ENCODE measurements at places on chromosomes 6 and 20.

- DNase-seq, result no peak
Observed at GRCh38 chr6:144075187-144075586, 20.2 kb downstream of the SF3B5 start.

GRCh38 chr6:168362276-168362990 is 42.9 kb upstream of the DACT2 start:
- DNase-seq, result no peak

DNA sequence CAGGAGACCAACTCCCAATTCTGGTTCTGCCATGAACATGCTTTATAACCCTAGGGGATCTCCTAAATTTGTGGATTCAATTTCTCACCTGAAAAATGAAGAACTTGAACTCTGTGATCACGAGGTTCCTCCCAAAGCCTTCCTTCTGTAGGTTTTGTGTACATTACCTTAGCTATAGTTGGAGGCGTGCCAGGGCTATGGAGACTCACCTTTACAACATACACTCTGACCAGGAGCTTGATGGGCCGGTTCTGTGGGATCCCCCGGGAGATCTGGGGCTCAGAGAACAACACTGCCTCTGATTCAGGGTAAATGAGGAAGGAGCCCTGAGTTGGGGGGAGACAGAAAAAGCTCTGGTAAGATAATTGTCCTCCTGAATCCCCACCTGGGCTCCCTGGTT is 34.1 kb downstream of the ERGIC3 start:
- DNase-seq, result no peak

DNA sequence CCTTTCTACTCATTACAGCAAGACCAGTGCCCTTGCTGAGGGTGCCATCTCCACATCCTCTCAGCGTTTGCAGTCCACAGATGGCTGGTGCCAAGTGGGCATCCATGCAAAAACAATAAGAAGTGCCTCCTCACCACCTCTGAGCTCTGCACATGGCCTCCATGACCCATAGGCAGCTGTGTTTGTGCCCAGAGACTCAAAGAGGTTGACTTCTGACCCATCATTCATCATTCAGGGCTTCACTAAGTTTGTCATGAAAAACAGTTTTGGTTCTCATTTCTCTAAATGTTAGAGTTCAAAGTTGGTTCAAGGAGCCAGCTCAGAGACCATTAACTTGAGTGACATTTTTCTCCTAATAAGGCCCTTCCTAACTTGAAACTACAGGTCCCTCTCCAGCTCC is 512.6 kb upstream of the MAP3K7 start:
- DNase-seq, result no peak

- DNase-seq, result no peak
Observed at GRCh38 chr6:120774275-120774674, 560.0 kb downstream of the TBC1D32 start.

- DNase-seq, result no peak
Observed at GRCh38 chr6:153727885-153728284, 311.2 kb upstream of the OPRM1 start.

GRCh38 chr20:4141291-4142240 is 126.2 kb upstream of the RNF24 start:
- no peak for DNase-seq

DNA sequence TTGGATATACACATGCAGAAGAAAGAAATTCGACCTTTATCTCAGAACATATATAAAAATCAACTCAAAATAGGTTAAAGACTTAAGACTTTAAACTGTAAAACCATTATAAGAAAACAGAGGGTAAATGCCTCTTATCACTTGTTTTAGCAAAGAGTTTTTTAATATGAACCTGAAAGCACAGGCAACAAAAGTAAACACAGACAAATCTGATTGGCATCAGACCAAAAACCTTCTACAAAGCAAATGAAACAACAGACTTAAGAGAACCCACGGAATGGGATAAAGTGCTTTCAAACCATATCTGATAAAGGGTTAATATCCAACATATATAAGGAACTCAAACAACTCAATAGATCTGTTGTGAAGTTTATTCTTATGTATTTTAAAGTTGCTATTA is 309.9 kb upstream of the OPRM1 start:
- no peak for DNase-seq

DNA sequence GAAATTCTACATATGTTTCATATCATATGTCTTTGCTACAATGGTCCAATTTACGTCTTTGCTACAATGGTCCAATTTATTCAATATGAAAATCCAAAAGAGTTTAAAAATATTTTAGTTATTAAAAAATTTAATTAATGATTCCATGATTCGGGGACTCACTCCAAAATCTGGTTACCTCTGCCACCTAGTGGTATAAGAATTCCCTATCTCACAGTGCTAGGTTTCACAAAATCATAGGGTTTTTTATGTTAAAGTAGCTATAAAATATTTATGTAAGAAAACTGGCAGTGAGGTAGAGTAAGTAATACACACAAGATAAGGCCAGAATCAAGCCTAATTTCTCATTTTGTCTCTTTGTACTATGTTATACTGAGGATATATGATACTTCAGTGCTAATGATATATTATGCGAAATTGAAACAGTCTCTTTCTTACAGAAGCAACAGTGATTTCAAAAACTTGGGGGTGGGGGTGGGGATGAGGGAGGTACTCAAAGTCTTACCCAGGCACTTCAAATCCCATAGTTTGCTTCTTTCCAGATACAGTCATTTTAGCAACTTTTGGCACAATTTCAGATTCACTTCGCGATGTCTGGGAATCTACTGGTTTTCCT is 52.3 kb downstream of the HBS1L start:
- DNase-seq, result no peak

DNA sequence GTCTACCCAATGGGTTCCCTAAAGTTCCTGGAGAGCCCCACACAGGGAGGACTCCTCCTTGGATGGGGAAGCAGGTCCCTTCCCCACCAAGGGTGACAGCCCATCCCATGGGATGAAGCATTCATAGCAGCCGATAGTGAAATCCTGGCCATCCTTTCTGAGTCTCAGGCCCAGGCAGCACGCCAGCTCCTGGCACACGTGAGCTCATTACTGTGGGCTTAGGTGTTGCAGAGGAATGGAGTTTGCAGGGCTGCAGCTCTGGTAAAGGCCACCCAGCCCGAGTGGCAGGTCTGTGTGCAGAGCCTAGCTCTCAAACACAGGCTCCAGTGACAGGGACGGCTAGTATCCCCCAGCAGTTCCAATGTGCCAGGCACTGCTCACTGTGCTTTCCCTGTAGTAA is 31.0 kb downstream of the SIRPA start:
- DNase-seq, result no peak

- no peak for DNase-seq
Observed at GRCh38 chr6:72580281-72580940, 41.5 kb upstream of the KCNQ5 start.

DNA sequence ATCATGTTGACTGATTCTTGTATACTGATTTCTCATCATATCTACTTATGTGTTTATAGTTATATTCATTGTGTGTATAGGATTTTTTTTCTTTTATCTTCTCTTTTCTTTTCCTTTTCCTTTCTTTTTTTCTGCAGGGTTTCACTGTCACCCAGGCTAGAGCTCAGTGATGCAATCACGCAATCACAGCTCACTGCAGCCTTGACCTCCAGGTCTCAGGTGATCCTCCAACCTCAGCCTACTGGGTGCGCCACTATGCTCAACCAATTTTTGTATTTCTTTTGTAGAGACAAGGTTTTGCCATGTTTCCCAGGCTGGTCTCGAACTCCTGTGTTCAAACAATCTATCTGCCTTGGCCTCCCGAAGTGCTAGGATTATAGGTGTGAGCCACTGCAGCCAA is 1.6 kb upstream of the PBOV1 start:
- no peak for DNase-seq

- DNase-seq, result no peak
Observed at GRCh38 chr6:82419132-82419581, 55.5 kb downstream of the TPBG start.

DNA sequence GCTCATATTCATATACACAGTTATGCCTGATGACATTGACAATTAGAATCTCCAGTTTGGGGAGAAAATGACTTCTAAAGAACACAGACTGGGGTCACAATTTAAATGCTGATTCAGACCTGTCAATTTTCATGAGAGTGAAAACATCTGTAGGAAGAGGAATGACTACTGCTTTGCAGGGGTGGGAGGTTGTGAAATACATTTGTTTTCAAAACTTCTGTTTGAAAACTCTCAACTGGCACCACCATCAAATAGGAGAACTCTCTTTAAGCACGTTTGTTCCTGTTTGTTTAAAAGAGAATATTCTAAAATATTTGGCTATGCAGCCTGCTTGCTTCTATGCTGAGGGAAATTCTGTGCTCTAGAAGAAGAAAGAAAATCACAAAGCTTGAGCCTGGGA is 50.8 kb upstream of the ADGRF5 start:
- DNase-seq, result no peak

GRCh38 chr6:95589826-95590570 is 12.7 kb downstream of the MANEA start:
- no peak for DNase-seq

DNA sequence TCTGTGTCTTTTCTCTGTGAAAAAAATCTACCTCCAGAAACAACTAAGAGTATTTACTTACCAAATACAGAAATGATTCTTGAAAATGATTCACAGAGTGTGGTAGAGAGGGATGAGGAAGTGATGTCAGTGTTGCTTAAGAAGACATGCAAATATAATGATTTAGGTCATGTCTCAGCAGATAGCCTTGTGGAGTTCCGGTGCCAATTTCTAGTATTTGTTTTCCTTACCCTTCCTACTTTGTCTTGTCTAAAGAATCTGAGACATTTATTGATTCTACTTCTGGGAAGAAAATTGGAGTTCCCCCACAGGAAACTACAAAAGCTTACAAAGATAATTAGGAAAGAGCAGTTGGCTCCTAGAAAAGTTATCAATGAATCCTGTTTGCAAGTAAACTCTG is 68.8 kb downstream of the GJA1 start:
- no peak for DNase-seq

GRCh38 chr20:21702553-21703470 is 2.7 kb upstream of the PAX1 start:
- DNase-seq, result no peak

GRCh38 chr6:56482525-56482924 is 160.2 kb downstream of the DST start:
- no peak for DNase-seq

GRCh38 chr6:128574402-128574801 is 54.0 kb upstream of the PTPRK start:
- DNase-seq, result no peak

DNA sequence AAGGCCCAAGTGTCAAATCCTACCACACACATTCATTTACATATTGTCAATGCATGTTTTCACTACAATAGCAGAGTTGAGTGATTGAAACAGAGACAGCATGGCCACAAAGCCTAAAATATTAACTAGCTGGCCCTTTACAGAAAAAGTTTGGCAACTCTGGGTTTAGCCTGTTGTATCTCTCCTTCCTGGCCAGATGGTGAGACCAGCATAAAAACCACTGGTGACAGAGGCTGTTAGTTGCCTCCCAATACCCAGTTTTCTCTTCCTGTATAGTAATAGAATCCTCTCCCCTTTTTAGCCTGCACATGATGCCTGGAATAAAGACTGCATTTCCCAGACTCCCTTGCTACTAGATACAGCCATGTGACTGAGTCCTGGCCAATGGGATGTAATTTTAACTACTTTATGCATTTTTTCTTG is 100.0 kb upstream of the TAB2 start:
- DNase-seq, result no peak

DNA sequence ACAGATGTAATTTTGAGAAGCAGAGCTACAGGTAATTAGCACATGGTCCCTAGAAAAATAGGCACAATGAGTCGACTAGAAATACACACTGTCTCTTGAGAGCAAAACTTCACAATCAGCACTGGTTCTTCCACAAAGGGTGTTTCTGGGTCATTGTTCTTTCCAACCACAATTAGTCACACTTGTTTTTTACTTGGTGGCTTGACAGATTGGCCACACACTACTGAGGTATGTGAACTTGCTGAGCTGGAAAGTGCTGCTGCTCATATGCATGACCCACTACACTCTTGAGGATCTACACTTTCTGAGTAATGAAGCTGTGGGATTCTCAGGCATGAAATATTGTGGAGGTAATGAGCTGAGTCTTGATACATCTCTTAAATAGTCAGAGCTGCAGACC is 347.7 kb downstream of the BCKDHB start:
- DNase-seq, result no peak

DNA sequence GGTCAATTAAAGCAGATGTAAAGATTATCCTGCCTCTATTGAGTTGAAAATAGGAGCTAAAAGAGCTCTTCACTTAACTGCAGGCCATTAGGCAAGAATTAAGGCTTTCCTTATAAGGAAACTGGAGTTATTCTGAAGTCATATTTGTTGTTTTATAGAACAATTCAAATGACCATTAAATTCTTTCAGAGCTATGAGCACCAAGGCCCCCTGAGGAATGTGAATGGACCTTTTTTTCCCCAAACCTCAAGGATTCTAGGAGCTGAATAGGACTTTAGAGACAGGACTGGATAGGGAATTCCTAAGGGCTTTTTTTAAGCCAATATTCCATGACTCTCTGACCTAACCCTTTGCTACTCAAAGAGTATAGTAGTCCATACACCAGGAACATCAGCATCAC is 565.7 kb upstream of the BTBD3 start:
- DNase-seq, result no peak

GRCh38 chr20:4810426-4811019 is 88.8 kb downstream of the PRND start:
- DNase-seq, result no peak

DNA sequence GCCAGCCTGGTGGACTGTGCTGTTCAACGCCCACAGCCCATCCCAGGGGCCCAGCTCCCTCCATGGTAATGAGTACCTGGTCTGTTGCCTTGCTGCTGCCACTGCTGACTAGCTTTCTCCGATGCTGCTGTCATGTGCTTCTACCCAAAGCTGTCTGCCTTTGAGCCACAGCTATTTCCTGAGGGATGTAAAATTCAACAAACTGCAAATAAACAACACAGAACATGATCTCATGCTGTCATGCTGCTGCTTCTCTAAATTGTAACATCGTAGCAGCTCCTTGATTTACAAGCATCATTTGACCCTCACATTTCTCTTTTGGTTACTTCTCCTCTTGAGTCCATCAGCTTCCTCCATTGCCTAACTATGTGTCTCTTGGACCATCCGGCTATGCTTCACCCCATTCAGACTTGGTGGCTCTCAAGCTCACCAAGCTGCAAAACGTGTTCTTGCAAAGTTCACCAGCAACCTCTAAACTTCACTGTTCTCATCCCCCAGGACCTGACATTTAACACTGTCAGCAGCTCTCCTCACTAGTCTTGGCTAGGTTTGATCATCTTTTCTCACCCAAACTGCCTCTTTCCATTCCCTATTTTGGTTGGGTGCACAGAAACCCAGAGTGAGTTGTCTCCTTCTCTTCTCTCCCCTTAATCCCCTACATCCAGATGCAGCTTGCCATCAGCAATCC is 54.6 kb downstream of the FYN start:
- DNase-seq, result no peak

DNA sequence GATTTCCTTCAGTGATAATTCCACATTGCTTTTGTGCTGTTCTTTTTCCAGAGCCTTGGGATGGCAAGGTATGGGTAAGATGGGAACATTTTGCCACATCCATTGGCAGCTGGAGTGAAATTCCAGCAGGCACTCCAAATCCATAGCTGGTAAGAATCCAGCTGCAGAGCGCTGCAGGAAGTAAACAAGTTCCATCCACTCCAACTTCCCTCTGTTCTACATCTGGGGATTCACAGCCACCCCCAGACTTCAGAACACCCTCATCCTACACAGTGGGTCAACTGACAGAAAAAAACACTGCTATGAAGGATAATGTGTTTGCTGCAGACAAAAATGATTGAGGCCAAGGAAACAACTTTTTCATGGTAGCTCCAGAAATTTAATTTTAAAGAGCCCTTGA is 747.8 kb downstream of the MAFB start:
- no peak for DNase-seq

All from activated T-helper 1 cell treated with anti-CD3 and anti-CD28 coated beads, Interleukin-2, amount 50 U/mL, for 16 hours (primary cell).